Stimulated activated CD8-positive, alpha-beta memory T cell treated with anti-CD3 and anti-CD28 coated beads, Interleukin-4, amount 100 ng/mL, for 24 hours (primary cell): ENCODE measurements at places on chromosomes 1 and 21.

- no peak for DNase-seq
Measured at GRCh38 chr1:183837062-183837461, 32.1 kb downstream of the RGL1 start.

GRCh38 chr1:192589813-192590212 lies 14.2 kb downstream of the RGS1 start:
- no peak for DNase-seq

DNA sequence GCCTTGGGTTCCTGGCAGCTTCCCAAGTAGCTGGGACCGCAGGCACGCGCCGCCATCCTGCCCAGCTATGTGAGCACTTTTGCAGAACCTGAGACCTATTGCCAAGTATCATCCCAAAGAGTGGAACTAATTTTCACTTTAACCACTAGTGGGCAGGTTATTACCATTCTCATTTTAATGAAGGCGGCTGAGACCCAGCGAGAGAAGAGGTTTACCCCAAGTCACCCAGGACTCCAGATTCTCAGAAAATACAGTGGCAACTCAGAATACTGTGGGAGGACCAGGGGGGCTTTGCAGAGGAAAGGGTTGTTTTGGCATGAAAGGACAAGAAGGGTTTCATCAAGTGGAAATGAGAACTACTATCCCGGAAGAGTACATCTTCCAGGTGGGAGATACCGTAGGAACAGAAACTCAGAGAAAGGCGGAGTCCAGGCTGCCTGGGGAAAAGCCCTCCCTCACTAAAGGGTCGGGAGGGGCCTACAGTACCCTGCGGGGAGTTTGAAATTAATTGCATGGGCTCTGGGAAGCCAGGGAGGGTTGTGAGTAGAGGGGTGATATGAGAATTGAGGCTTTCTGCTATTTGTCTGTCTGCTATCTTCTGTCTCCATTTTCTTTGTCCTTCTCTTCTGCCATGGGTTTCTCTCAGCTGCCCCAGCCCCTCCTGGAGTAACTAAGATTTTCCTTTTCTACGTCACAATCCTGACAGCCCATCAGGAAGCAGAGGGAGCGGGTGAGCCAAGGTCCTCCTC lies 7.2 kb upstream of the SEMA4A start:
- no peak for DNase-seq

DNA sequence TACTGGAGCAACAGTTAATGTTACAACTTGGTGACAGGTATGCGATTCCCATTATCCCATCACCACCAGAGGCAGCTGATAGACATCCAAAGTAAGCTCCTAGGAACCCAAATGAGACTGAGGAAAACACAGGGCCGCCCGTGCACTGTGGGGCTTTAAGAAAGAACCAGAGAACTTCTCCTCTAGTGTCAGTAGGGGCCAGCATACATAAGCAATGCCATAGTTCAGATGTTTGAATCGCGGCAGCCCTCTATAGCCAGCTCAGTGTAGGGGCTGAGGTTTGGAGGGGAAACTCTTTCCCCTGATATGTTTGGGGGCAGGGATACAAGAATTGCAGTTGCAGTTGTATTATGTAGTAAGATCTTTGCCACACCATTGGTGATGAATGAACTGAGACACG lies 593.3 kb upstream of the NCAM2 start:
- DNase-seq: no peak

DNA sequence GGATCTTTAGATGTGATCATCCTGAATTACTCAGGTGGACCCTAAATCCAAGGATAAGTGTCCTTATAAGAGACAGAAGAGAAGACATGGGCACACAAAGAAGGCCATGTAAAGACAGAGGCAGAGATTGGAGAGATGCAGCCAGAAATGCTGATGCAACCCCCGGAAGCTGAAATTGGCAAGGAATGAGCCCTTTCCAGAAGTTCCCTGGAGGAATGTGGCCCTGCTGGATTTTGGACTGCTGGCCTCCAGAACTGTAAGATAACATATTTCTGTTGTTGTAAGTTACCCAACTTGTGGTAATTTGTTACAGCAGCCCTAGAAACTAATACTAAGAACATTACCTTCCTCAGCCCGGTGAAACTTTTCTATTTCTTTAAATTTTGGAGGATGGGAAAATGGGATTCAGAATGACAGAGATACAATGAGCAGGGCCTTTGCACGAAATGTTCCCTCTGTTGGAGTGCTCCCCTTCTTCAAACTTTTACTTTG lies 11.2 kb upstream of the PLPP3 start:
- DNase-seq: no peak

- no peak for DNase-seq
Measured at GRCh38 chr1:36775716-36776115, 258.6 kb downstream of the GRIK3 start.

DNA sequence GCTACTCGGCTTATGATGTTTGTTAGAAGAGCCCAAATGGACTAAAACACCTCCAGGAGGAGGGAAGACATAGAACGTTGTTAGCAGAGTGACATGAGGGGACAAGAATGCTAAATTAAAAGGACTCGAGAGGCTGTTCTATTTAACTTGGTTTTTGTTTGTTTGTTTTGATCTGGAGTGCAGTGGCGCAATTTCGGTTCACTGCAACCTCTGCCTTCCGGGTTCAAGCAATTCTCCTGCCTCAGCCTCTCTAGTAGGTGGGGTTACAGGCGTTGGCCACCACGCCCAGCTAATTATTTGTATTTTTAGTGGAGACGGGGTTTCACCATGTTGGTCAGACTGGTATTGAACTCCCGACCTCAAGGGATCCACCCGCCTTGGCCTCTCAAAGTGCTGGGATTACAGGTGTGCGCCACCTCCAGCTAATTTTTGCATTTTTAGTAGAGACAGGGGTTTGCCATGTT lies 5.1 kb upstream of the HNRNPU start:
- no peak for DNase-seq

- DNase-seq: peak; percentile 12
Measured at GRCh38 chr1:185566995-185567394, 167.2 kb upstream of the HMCN1 start.

DNA sequence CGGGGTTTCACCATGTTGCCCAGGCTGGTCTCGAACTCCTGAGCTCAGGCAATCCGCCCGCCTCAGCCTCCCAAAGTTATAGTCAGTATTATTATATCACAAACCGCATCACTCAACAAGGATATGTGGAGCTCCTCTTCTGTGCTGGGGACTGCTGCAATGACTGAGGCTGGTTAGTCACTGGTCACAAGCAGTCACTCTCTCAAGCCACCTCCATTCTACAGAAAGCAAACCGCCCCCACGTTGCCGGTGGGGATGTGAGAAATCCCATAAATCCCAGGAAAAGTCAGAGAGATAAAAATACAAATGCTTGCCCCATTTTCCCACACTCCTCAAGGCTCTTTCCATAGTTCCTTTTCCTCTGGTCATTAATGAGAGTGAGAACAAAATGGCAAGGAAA lies 155.7 kb downstream of the ADSS2 start:
- no peak for DNase-seq

DNA sequence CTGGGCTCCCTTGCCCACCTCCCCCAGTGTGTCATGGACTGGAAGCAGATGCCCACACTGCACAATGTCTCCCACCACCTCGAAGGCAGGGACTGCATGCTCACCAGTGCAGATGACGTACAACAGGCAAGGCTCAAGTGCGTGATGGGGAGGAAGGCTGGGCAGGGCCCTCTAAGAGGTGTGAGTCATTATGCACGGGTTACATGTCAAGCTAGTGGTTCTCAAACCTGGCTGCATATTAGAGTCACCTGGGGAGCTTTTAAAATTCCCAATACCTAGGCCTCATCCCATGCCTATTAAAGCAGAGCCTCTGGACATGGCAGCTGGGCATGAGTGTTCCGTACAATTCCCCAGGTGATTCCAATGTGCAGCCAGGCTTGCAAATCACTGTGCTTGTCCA lies 137.9 kb upstream of the NGF start:
- no peak for DNase-seq

GRCh38 chr1:200296091-200296661 lies 113.7 kb downstream of the ZNF281 start:
- DNase-seq: no peak

GRCh38 chr1:154808261-154808908 lies 61.7 kb downstream of the KCNN3 start:
- DNase-seq: no peak

GRCh38 chr1:87249803-87250202 lies 78.9 kb upstream of the LMO4 start:
- DNase-seq: no peak

- DNase-seq: no peak
Measured at GRCh38 chr1:103416681-103417286, 108.7 kb upstream of the RNPC3 start.

- DNase-seq: no peak
Measured at GRCh38 chr1:33599516-33600115, 127.2 kb downstream of the ZSCAN20 start.

GRCh38 chr1:23224739-23225648 lies 7.7 kb upstream of the HTR1D start:
- DNase-seq: no peak

GRCh38 chr1:43563876-43564539 lies 33.3 kb downstream of the PTPRF start:
- DNase-seq: no peak

DNA sequence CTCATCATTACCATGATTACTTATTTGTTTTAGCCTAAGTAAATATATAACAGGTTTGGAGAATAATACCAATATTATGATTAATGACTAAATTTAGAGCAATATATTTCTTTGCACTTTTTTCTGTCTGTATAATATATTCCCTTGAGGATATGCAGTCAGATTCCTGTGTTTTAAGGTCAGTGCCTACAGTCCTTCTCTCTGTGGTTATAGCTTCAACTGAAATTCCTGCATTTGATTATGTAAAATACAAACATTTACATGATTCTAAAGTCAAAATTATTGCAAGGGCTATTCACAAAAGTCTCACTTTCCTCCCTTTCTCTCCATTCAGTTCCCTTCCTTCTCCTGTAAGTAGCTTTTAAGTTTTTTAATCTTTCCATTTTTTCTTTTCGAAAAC lies 142.9 kb upstream of the COL6A1 start:
- DNase-seq: no peak

DNA sequence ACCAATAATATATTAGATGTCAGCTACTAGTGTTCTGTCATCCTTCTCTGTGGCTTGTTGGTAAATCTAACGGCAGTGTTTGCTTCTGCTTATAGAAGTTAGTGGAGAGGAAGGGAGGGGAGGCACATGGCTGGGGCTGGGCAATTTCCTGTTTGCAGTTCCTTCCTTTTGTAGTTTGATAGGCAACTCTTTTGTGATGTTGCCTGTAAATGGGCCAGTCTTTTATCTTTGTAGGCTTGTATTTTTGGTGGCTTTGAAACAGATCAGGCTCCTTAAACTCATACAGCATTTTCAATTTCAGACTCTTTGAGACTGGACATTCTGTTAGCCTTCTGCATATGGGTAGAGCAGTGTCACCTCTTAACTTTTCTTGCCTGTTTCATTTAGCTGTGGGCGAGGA lies 48.1 kb downstream of the CDC14A start:
- no peak for DNase-seq

DNA sequence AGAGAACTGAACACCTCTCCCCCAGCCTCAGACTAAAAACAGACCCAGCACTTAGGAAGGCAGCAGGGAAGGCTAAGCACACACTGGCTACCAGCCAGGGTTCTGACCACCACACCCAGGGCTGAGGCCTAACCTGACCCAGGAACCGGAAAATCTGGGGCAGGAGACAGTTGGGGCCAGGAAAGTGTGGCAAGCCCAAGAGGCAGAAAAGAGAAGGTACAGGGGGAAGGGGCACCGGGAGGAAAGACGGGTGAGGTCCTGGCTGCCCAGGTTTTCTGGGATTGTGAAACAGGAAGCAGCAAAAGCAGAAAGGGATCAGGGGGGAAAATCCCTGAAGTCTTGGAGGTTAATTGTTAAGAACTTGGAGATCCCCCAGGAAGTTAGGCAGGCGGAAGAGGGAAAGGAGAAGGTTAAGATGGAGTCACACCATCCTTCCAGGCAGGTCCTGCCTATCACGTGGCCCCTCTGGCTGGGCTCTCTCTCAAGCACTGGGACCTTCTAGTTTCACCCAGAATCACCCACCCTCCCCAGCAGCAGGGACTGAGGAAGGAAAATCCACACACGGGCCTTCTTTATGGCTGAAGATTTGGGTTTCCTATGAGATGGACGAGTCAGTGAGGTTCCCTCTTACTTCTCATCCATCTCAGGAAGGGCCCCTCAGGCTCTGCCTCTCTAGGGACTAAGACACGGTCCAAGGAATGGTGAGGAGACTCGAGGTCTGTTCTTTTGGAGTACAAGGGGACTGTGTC lies 2.6 kb downstream of the HDGF start:
- no peak for DNase-seq

- no peak for DNase-seq
Measured at GRCh38 chr1:243580984-243581383, 269.1 kb downstream of the AKT3 start.
